ENCODE measurements at places on chromosomes 3 and 15.

GRCh38 chr3:161549261-161549660 is 52.7 kb downstream of the OTOL1 start:
- DNase-seq = no peak

- DNase-seq = no peak
These were observed 44.9 kb upstream of the B3GALNT1 start for GRCh38 chr3:161150001-161150525.

DNA sequence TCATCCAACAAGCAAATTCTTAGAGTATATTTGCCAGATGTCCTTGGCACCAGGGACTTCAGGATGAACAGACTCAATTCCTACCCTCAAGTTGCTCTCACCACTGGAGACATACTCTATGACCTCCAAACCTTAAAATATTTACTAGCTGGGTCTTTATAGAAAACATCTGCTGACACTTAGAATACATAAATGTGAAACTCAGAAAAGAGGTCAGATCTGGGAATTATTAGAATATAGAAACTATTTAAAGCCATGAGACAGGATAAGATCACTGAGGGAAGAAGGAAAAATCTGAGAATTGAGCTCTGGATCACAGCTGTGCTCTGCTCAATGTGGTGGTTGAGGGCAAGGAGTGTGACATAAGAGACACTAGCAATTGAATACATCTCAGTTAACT is 695.4 kb upstream of the UBE2E2 start:
- DNase-seq = no peak

- DNase-seq = no peak
These were observed 216.1 kb downstream of the THRB start for GRCh38 chr3:24278543-24278942.

DNA sequence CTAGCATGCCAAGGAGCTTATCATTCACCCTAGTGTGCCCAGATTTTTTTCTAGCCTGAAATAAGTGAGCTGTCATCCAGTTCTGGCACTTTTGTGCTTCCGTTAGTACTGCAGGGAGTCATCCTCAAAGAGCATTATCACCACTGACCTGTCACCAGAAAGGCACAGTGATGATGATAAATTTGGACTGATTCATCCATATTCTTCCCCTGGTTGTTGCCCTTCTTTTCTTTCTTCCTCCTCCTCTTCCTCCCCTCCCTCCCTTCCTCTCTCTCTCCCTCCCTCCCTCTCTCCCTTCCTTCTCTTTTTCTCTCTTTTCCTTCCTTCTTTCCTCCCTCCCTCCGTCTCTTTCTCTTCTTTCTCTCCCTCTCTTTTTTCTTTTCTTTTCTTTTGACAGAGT is 21.3 kb downstream of the SLC35G2 start:
- no peak for DNase-seq

DNA sequence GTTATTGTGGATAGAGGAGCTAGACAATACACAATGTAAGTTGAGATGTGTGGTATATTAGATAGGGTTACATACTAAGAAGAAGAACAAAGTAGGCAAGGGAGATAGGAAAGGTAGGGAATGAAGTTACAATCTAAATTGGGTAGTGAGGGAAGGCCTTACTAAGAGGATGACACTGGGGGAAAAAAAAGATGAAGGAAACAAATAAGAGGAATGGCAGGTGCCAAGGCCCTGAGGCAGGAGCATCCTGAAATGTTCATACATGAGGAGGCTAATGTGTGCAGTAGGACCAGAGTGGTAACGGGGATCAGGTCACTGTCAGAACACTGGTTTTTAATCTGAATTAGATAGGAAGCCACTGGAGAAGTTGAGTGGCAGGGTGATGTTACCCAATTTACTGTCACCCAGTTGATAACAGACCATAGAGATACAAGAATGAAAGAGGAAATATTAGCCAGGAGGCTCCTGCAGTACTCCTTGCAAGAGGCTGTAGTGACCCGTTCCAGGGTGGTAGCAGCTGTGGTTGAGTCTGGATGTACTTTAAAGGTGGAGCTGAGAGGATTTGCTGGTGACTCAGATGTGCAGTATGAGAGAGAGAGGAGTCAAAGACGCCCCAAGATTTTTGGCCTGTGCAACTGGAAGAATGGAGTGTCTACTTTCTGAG is 14.4 kb downstream of the RTP1 start:
- no peak for DNase-seq

GRCh38 chr3:56917361-56918110 is 115.8 kb upstream of the ARHGEF3 start:
- no peak for DNase-seq

DNA sequence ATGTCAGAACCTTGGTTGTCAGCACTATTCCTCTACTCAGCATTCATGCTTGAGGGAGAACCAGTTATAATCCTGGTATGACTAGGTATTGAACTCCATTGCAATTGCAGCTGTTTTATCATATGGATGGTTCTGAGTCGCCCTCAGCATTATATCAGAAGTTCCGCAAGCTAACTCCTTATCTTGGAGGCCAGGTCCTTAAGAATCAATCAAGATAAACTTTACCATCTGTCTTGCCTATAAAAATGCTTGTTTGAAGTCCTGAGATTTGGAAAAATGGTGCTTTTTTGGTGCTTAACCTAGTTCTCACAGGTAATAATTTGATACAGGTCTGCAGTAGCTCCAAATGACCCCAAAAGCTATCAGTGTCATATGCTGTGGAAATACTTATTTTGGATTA is 16.3 kb upstream of the PLSCR1 start:
- no peak for DNase-seq

DNA sequence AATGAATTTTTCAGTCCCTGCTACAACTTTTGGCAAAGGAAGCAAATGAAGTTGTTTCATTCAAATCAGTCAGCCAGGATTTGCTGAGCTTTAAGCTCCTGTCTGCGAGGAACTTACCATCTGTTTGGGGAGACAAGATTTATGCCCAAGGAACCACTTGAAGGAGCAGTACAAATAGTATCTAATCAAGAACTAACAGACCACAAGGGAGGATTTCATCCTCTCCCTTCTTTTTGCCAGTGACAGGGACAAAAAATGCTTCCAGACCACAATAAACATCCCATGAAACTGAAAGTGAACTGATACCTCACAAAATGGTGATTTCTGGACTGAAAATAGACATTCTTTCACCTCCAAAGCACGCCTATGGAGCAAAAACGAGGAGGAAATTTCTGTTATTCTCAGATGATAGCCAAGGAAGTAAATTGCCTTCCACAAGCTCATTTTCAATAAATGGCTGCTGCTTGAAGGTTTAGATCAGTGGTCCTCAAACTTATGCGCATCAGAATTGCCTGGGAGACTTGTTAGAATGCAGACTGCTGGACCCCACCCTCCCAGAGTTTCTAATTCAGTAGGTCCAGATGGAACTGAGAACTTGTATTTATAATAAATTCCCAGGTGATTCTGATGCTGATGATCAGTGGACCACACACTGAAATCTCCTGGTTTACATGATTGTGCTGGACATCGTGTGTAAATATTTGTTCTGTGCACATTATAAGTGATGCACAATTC is 202.4 kb upstream of the GADL1 start:
- DNase-seq = no peak

DNA sequence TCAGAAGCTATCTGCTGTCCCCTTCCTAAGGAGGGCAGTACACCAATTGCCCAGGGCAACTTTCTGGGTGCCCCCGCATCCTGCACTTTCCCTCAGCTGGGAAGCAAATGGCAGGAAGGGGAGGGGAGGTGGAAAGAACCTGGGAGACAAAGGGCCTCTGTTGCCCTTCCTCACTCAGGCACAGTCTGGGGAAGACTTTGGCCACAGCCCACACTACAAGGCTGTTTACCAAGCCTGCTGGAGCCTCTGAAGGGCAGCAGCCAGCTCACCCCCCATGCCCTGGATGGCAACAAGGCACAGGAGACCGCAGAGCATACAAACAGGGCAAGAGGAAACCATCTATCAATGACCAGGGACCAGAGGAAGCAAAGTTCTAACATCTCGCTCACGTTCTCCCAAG is 42.4 kb downstream of the ARRDC4 start:
- DNase-seq = no peak

DNA sequence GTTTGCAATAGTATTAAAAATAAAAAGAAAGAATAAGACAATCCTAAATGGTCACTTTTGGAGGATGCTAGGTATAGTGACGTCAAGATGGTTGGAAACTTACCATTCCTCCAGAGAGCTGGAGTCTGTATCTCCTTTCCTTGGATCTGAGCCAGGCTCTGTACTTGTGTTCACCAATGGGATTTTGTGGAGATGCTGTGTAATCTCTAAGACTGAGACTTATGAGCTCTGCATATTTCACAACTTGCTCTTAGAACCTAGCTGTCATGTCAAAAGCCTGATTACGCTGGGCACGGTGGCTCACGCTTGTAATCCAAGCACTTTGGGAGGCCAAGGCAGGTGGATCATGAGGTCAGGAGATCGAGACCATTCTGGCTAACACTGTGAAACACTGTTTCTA is 126.8 kb upstream of the CLSTN2 start:
- no peak for DNase-seq

DNA sequence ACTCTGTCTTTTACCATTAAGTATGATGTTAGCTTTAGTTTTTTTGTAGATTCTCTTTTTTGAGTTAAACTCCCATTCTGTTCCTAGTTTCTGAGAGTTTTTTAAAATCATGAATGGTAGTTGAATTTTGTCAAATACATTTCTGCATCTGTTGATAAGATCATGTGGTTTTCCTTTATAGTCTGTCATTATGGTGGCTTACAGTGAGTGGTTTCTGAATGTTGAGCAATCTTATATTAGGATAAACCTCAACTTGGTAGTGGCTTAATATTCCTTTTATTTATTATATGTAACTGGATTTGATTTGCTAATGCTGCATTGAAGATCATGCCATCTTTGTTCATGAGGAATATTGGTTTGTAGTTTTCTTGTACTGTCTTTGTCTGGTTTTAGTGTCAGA is 34.8 kb downstream of the NEO1 start:
- DNase-seq = no peak

DNA sequence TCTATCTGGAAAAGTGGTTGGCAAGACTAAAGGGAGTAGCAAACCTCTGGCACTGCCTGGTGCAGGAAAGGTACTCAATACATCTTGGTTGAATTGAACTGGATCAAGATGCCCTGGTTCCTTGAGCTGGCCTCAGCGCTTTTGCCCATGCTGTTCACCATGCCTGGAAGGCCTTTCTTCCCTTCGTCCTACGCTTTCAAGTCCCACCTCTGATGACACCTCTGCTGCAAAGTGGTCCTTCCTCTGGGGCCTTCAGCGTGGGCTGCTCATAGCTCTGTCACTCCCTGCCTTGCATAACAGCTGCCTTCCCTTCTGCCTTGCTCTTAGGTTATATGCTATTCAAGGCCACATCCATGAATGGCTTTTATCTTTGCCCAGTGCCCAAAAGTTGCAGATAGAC is 23.0 kb downstream of the ITGA11 start:
- DNase-seq = no peak

DNA sequence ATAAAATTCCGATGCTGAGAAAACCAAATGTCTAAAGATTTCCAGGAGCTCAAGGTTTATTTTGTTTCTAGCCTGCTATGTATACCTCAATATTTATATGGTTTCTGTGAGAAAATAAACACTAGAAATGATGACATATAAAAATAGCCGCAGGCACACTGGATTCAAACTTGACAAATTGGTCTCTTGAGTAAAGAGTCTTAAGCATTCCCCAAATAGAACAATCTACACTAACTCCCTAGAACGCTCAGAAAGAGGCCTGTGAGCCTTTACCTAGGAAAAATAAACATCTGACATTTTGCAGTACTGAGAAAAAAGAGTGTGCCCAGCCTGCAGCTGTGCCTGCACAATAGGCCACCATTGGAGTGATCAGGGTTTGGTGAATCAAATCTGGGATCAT is 75.2 kb downstream of the NEK10 start:
- DNase-seq = no peak

DNA sequence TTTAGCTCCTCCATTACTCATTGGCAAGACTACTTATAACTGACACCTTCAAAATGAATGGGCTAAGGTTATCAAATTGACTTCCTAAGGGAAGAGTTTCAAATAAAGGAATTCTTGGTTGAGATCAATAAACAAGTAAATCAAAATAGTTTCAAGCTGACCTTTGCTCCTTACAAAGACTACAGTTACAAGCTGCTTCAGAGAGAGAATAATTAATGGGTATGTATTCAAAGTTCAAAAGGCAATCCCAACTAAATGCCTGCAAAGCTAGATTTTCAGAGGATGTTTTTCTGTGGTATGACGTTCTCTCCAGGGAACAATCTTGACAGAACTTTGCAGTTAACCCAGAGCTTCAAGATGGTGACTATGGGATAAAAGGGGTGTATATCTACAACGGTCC is 153.7 kb downstream of the SUCLG2 start:
- DNase-seq = no peak

- no peak for DNase-seq
These were observed 135.4 kb upstream of the FRMD4B start for GRCh38 chr3:69521286-69521685.

DNA sequence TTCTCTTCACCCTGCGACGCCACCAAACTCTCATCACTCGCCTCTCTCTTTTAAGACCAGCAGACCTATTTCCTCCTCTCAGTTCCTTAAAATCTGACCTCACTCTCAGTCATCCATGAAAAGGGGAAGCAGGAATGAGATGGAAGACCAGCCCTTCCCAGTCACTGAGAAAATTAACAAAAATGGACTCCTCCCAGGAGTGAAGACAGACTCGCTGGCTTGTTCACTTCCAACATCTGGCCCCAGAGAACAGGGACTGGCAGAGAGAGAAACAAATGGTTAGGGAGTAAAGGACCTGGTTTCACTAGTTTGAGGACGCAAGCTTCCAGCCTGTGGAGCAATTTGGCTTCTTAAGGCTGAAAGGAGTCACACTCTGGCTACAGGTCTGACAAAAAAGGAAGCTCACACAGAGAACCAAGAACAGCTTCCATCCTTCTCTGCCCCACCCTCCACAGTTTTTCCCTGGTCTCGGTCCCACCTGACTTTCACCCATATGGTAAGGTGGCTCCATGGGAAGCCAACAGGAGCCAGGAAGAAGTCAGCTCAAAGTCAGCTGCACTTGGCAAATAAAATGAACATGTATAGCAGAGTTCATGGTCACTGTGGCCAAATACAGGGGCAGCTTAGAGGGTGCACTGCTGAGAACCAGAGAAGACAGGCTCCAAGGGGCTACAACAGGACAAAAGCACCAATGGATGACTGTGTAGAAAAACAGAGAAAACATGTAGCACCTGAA is 57.2 kb downstream of the ITGB5 start:
- no peak for DNase-seq

- DNase-seq = no peak
These were observed 50.1 kb downstream of the LYSMD4 start for GRCh38 chr15:99683000-99683670.

GRCh38 chr3:169905404-169905803 is 6.0 kb upstream of the SAMD7 start:
- DNase-seq = no peak

GRCh38 chr3:59526999-59527398 is 477.2 kb upstream of the CFAP20DC start:
- DNase-seq = no peak

- DNase-seq = no peak
These were observed 145.8 kb upstream of the CHRM5 start for GRCh38 chr15:33822479-33822878.

- DNase-seq = no peak
These were observed 36.8 kb upstream of the MAP3K13 start for GRCh38 chr3:185325946-185326791.

DNA sequence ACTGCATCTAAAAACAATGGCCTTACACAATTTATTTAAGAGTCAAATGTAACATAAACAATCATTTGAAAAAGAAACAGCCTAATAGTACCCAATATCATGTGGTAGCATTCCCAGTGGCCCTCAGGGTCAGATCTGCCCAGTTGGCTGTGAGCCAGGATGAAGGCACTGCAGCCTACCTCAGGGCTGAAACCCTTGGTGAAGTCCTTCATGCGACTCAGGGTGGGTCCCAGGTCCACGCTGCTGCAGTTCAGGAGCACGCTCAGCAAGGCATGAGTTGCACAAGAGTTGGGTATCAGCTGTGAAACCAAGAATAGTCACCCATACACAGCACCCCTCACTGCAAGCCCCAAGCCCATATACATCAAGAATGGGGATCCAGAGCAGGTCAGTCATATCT is 37.1 kb downstream of the SEMA3G start:
- DNase-seq = no peak
